ENCODE measurements at places on chromosomes 12 and 14.

- no peak for DNase-seq
Observed at GRCh38 chr12:51923506-51924365, 16.4 kb downstream of the ACVRL1 start.

DNA sequence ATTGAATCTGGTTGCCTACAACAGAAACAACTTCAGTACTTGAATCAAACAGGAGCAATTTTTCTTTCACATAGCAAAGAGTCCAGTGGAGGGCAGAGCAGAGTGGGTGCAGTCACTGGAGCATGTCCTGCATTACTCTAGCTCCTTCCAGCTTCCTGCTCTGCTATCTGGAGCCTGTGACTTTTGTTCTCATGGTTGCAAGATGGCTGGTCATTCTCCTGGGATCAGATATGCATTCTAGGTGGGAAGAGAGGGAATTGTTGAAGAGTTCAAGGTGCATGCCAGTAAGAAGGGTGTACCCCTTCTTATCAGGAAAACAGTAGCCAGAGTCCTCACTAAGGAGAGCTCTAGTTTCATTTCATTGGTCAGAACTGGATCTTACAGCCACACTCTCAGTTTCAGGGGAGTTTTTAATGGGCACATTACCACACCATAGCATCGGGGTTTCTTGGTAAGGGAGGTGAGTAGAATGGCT lies 8.0 kb downstream of the IFT43 start:
- no peak for DNase-seq

GRCh38 chr12:132071040-132071810 lies 72.9 kb downstream of the DDX51 start:
- no peak for DNase-seq

DNA sequence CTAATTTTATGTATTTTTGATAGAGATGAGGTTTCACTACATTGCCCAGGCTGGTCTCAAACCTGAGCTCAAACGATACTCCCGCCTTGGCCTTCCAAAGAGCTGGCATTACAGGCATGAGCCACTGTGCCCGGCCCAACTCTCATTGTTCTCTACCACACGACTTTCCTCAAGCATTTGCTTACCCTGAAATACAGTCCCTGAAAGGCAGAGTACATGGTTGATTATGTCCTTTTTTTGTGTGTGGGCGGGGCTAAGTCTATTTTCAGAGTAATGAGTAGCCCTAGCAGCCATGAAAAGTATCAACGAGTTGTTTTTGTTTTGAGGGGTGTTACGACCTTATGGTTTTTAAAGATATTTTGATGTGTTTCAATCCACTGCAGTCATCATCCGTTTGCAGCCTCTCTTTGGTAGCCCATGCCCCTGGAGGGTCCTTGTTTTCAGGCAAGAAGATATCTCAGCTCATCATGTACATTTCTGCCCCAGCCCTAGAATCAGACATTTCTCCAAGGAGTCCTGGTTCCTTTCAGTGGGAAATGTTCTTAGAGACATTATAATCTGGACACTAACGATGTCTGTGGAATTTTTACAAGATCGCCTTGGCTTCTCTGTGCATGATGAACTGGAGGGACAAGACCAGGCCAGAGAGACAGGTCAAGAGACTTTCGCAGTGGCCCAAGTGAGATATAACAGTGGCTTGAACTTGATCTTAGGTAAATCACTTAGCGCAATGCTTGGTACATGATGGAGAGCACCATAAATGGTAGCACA lies 8.7 kb downstream of the ACACB start:
- DNase-seq: no peak

DNA sequence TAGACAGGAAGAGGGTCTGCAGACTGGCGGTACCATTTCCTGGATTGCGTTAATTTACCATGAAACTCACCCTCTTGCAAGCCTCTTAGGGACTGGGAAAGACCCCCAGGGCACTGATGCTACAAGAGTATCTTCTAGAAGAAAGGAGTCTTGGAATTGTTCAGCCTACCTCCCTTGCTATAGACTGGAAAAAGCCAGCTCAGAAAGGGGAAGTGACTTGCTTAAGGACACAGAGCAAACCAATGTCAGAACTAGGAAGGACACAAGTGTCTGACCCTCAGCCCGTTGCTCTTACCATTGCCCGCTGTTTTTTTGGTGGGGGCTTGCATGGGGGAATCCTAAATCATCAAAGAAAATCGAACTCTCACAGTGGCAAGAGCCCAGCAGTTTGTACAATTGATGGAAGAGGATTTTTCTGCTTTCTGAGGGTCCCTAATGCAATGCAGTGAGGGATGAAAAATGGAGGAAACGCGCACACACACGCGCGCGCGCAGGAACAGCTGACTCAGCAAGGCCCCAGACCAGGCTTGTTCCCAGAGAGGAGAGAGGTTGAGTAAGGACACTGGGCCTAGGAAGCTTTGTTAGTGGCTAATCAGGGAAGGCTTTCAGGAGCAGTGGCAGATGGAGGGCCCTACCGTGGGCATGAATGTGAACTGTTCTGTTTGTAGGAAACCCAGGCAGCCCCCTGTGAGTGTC lies 50.9 kb downstream of the RIN3 start:
- no peak for DNase-seq

- DNase-seq: no peak
Observed at GRCh38 chr14:59274991-59275391, 86.5 kb downstream of the DAAM1 start.

DNA sequence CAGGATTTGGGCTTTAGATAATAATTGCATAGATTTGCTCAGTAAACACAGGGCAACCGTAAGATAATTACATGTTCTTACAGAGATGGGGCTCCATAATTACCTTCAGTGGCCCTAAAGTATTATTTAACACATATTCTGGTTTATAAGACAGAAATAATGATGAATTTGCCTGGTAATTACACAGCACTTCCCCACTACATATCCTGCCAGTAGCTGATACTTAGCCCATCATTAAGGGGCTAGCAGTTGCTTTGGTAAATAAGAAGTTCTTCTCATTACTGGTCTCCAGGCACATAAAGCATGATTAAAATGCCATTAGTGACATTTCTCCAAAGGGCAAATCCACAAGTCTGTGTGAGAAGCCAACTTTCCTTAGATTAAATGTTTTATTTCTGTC lies 158.7 kb downstream of the NUAK1 start:
- no peak for DNase-seq

Data from amygdala (tissue), 56 donors.